Glutamatergic neuron (in vitro differentiated cells): ENCODE measurements at places on chromosomes 6 and 20.

- no peak for DNase-seq
- no peak overlapping the region for H3K4me3 ChIP-seq
- peaks cover 10% of the 10 kb centered on the region for H3K36me3 ChIP-seq
- peaks cover 8% of the 10 kb centered on the region for H3K4me1 ChIP-seq
These were observed 19.4 kb upstream of the TUBB2A start for GRCh38 chr6:3176562-3177355.

DNA sequence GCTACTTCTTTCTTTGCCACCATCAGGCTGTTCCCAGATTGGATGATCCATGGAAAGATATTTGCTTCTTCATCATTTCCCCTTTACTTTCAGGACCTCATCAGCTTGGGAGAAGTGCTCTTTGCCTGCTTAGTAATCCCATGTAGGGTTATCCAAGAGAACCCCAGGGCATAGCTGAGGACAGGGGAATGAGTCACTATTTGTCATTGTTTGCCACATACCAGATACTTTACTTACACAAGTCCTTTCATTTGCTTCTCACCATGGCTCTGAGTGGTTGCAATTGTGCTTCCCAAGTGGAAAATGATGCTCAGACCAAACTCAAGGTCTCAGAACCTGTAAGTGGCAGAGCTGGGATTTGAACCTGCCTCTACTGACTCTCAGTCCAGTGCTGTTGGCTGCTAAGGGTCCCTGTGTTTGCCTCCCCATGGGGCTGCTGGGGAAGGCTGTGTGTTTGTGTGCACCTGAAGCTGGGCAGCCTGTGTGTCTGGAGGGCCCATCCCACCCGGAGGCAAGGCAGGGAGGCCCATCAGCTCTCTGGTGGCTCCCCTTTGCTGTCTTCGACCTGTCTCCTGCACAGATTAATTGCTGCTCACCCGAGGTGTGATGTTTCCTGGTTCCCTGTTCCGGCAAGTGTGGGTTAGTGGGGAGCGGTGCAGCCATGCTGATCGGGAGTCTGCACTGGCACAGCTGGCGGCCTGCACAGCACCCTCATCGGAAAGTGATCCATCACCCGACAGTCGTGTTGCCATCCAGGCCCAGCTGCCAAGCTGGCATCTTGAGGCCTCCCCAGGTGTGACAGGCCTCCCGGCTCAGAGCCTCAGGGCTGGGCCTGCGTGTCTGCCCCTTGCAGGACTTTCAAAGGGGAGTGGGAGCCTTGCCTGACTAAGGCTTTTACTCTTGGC, 228.8 kb downstream of the DHX35 start:
- H3K4me1 ChIP-seq, result no peaks in the 10 kb centered on the region
- H3K4me3 ChIP-seq, result no peak overlapping the region
- DNase-seq, result no peak
- H3K27me3 ChIP-seq, result no peaks in the 10 kb centered on the region

GRCh38 chr6:68597642-68598041, 37.4 kb upstream of the ADGRB3 start:
- H3K27me3 ChIP-seq, result no peaks in the 10 kb centered on the region
- no peak overlapping the region for H3K27ac ChIP-seq
- H3K4me1 ChIP-seq, result no peaks in the 10 kb centered on the region
- H3K4me3 ChIP-seq, result no peak overlapping the region
- no peak for DNase-seq
- H3K36me3 ChIP-seq, result no peaks in the 10 kb centered on the region

GRCh38 chr6:68313911-68314310, 321.2 kb upstream of the ADGRB3 start:
- H3K4me1 ChIP-seq, result no peaks in the 10 kb centered on the region
- H3K27ac ChIP-seq, result no peak overlapping the region
- no peaks in the 10 kb centered on the region for H3K27me3 ChIP-seq
- H3K4me3 ChIP-seq, result no peak overlapping the region
- DNase-seq, result no peak
- no peaks in the 10 kb centered on the region for H3K36me3 ChIP-seq

GRCh38 chr6:152572338-152573088, 64.6 kb downstream of the SYNE1 start:
- no peak overlapping the region for H3K4me3 ChIP-seq
- H3K27ac ChIP-seq, result no peak overlapping the region
- H3K36me3 ChIP-seq, result no peaks in the 10 kb centered on the region
- no peak for DNase-seq
- no peaks in the 10 kb centered on the region for H3K27me3 ChIP-seq

DNA sequence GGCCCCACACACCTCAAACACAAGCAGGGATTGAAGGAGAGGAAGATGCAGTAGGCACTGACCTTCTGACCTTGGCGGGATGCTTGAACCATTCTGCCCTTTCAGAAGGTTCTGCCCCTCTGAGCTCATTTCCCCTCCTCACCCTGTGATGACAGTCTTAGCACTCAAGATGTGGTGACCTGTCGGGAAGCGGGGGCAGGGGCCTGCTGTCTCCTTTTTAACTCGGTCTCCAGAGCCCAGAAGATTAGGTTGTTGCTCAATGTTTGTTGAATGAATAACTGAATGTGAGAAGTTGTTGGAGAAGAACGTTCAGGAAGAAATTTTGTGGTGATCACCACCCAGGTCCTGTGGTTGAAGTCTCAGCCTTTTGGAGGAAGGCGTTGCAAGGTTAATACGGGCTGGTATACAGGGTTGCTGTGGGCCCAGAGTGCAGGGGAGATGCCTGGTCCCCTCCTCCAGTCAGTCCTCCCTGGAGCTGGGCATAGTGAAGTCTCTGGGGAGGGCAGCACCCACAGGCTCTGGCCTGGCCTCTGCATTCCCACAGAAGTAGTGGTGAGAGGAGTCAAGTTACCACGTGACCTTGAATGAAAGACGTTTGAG, 49.7 kb upstream of the FUCA2 start:
- H3K36me3 ChIP-seq, result no peaks in the 10 kb centered on the region
- no peak overlapping the region for H3K27ac ChIP-seq
- no peaks in the 10 kb centered on the region for H3K4me1 ChIP-seq
- H3K4me3 ChIP-seq, result no peak overlapping the region

GRCh38 chr20:57630061-57630460, 9.8 kb upstream of the ZBP1 start:
- no peaks in the 10 kb centered on the region for H3K27me3 ChIP-seq
- no peak overlapping the region for H3K4me3 ChIP-seq
- H3K27ac ChIP-seq, result no peak overlapping the region
- H3K36me3 ChIP-seq, result no peaks in the 10 kb centered on the region
- no peak for DNase-seq
- H3K4me1 ChIP-seq, result peaks cover 5% of the 10 kb centered on the region

DNA sequence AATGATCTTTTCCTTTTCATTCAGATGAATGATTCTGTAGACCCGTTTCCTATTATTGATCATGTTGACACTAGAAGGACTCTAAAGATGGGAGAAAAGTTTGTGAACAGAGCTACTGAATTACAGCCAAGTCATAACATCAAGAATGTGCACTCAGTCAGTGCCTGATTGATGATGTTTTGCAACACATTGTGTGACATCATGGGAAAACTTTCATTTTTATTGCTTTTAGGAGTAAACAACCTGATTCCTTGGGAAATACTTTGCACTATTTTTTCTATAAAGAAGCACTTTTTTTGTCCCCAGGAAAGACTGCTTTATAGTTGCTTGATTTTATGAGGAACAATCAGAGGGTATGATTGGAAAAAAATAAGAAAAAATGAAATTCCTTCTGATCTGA, 383.8 kb upstream of the JAG1 start:
- H3K36me3 ChIP-seq, result no peaks in the 10 kb centered on the region
- H3K4me1 ChIP-seq, result peaks cover 8% of the 10 kb centered on the region
- H3K27me3 ChIP-seq, result peaks cover 2% of the 10 kb centered on the region
- no peak overlapping the region for H3K4me3 ChIP-seq
- no peak for DNase-seq

DNA sequence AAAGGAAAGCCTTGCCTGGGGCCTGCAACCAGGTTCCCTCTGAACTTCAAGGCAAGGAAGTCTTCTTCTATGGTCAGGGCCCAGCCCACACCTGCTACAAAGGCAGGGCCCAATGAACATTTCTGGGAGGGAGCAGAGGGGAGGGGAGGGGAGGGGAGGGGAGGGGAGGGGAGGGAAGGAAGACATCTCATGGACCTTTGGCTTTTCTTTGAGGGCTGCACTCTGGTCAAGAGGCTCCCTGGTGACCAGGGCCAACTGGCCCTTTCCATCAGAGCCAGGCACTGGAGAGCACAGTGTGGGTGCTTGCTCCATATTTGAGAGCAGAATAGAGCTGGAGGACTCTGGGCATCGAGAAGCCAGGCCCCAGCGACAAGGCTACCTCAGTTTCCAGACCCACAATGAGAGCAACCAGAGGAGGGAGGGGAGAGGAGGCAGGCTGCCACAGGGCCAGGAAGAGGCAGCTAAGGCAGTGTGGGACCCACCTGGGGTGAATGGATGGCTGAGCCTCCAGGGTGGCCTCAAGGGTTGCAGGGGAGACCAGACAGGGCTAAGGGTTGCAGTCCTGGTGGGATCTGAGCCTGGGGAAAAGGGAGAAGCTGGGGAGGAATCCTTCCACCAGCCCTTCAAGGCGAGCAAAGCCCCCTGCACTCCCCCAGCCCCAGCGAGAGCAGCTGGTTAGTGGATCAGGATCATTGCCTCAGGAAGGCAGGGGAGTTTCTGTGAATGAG, 84.8 kb downstream of the MRPL14 start:
- no peak overlapping the region for H3K27ac ChIP-seq
- no peaks in the 10 kb centered on the region for H3K4me1 ChIP-seq
- H3K4me3 ChIP-seq, result no peak overlapping the region

DNA sequence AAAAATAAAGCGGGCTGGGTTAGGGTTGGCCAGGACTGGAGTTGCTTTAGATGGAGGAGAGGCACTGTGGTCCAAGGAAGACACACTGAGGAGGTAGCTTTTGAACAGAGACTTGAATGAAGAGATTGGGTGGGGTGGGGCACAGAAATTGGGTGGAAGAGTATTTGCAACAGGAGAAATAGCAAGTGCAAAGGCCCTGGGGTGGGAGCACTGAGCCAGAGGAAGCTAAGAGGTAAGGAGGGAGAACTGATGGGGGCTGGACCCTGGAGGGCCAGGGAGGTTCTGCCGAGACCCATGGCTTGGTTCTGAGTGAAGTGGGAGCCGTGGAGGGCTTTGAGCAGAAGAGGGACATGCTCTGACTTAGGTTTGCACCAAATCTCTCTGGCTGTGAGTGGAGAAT, 45.4 kb downstream of the KCNB1 start:
- H3K36me3 ChIP-seq, result no peaks in the 10 kb centered on the region
- H3K4me3 ChIP-seq, result no peak overlapping the region
- no peak for DNase-seq
- peaks cover 6% of the 10 kb centered on the region for H3K27me3 ChIP-seq

GRCh38 chr6:33008944-33009861, at the start of gene HLA-DOA:
HLA-DOA (minus strand) TSS chr6:33009591.
- no peak within 1 kb of the TSS for H3K27ac ChIP-seq
- no peak for DNase-seq
- peaks cover 2% of the 10 kb centered on the region for H3K27me3 ChIP-seq
- peak within 1 kb of the TSS; percentile 88 for H3K4me3 ChIP-seq
- no peaks in the 10 kb centered on the region for H3K4me1 ChIP-seq
- H3K36me3 ChIP-seq, result no peaks in the 10 kb centered on the region

- H3K36me3 ChIP-seq, result peaks cover 28% of the 10 kb centered on the region
- H3K27ac ChIP-seq, result peak overlapping the region; percentile 53
- peaks cover 21% of the 10 kb centered on the region for H3K4me1 ChIP-seq
- peaks cover 6% of the 10 kb centered on the region for H3K27me3 ChIP-seq
These were observed 255.0 kb downstream of the NRN1 start for GRCh38 chr6:5751525-5752390.

DNA sequence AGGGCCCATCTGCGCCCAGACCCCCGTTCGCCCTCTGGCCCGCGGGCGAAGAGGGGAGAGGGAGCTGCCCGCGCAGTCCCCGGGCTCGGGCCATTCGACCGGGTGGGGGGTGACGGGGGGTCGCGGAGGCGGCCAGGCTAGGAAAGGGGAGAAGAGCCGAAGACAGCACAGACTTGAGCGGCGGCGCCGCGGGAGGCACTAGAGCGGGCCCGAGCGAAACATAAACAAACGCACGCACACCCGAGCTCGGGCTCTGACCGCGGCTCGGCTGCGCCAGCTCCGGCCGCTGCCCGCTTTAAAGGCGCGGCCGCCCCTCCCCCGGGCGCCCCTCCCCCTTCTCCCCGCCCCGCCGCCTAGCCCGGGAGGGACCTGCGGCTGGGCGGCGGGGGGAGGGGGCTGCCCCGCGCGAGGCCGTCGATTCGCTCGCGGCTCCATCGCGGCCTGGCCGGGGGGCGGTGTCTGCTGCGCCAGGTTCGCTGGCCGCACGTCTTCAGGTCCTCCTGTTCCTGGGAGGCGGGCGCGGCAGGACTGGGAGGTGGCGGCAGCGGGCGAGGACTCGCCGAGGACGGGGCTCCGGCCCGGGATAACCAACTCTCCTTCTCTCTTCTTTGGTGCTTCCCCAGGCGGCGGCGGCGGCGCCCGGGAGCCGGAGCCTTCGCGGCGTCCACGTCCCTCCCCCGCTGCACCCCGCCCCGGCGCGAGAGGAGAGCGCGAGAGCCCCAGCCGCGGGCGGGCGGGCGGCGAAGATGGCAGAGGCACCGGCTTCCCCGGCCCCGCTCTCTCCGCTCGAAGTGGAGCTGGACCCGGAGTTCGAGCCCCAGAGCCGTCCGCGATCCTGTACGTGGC, at the start of gene FOXO3:
TSS of gene FOXO3 (plus strand) at position 455 of the 846 bp plus-strand sequence. CDS start at position 747, 292 bp downstream.
- H3K4me3 ChIP-seq, result peak within 1 kb of the TSS; percentile 93
- DNase-seq, result peak; percentile 88
- H3K27me3 ChIP-seq, result peaks cover 24% of the 10 kb centered on the region
- peak within 1 kb of the TSS; percentile 59 for H3K27ac ChIP-seq
- peaks cover 7% of the 10 kb centered on the region for H3K36me3 ChIP-seq

DNA sequence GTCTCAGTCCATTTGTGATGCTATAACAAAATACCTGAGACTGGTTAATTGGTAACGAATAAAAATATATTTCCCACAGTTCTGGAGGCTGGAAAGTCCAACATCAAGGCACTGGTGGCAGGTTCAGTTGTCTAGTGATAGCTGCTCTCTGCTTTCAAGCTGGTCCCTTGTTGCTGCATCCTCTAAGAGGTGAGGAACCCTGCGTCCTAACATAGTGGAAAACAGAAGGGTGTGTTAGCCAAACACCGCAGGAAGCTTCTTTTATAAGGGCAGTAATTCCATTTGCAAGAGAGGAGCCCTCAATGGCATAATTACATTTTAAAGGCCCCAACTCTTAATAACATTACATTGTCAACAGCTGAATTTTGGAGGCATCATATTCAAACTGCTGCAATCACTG, 372.7 kb downstream of the ADGRB3 start:
- no peaks in the 10 kb centered on the region for H3K4me1 ChIP-seq
- no peak for DNase-seq
- no peaks in the 10 kb centered on the region for H3K36me3 ChIP-seq
- no peaks in the 10 kb centered on the region for H3K27me3 ChIP-seq
- no peak overlapping the region for H3K4me3 ChIP-seq
- no peak overlapping the region for H3K27ac ChIP-seq

GRCh38 chr6:45447716-45448115, 70.0 kb upstream of the SUPT3H start:
- no peak overlapping the region for H3K4me3 ChIP-seq
- no peaks in the 10 kb centered on the region for H3K27me3 ChIP-seq
- no peaks in the 10 kb centered on the region for H3K36me3 ChIP-seq

DNA sequence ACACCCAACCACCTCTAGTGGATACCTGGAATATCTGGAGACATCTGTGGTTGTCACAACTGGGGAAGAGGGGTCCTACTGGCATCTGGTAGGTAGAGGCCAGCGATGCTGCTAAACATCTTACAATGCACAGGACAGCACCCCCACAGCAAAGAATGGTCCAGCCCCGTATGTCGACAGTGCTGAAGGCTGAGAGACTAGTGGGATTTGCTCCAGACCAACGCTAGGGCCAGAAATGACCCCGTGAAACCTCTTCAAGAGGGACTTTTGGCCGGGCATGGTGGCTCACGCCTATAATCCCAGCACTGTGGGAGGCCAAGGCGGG, 7.2 kb downstream of the PREX1 start:
- DNase-seq, result no peak
- H3K27ac ChIP-seq, result no peak overlapping the region
- peaks cover 5% of the 10 kb centered on the region for H3K27me3 ChIP-seq
- H3K4me1 ChIP-seq, result peaks cover 45% of the 10 kb centered on the region

GRCh38 chr20:57020364-57020763, 246.1 kb downstream of the BMP7 start:
- H3K4me3 ChIP-seq, result no peak overlapping the region
- peaks cover 5% of the 10 kb centered on the region for H3K36me3 ChIP-seq
- H3K4me1 ChIP-seq, result peaks cover 2% of the 10 kb centered on the region
